NCI-H460 (cell line): ENCODE measurements at places on chromosomes 5 and 9. TPM values are rescaled to one million over a fixed set of nuclear protein-coding genes. Genes with fewer than 3 reads are reported as not detected.

ICE1 gene
- total RNA-seq, result 25.2 and 31.2 TPM in 2 replicates

GAPVD1 gene
- total RNA-seq, result 34.8 and 43.1 TPM in 2 replicates

MAMDC2 gene
- total RNA-seq, result not detected in 2 replicates

ADRA1B gene
- total RNA-seq, result 0.12 and 0.17 TPM in 2 replicates

MCTP1 gene
- total RNA-seq, result 46.4 and 47.5 TPM in 2 replicates

OMD gene
- total RNA-seq, result not detected in 2 replicates

TAF1L gene
- not detected in 2 replicates for total RNA-seq

PRDM9 gene
- total RNA-seq, result not detected in 2 replicates

TIMD4 gene
- total RNA-seq, result not detected in 2 replicates

CTXN3 gene
- not detected in 2 replicates for total RNA-seq

HSPB3 gene
- not detected in 2 replicates for total RNA-seq

CCDC152 gene
- total RNA-seq, result 0.12 TPM in 1 of 2 replicates, not detected in the other

BTNL3 gene
- not detected in 2 replicates for total RNA-seq
